Kidney glomerular epithelial cell (primary cell): ENCODE measurements at places on chromosomes 3 and 15.

- no peak for DNase-seq
Measured at GRCh38 chr3:76561494-76562236, 478.2 kb upstream of the ROBO2 start.

DNA sequence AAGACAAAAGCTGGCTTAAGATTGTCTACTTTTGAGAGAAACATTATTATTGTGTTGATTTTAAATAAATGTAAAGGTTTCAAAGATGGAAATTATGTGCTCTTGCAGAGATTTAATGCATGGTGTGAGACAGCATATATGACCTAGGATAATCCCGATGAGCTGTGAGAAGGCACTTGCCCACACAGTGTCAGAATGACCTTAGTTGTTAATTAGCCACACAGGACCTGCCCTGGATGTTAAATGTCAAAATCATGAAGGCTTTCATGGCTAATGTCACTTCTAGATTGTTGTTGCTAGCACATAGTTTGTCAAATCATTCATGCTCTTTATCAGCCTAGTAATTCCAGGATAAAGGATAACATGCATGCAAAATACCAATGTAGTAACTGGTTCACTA, 135.3 kb upstream of the GAP43 start:
- DNase-seq = no peak

- DNase-seq = no peak
Measured at GRCh38 chr15:77181305-77182074, 110.6 kb upstream of the TSPAN3 start.

DNA sequence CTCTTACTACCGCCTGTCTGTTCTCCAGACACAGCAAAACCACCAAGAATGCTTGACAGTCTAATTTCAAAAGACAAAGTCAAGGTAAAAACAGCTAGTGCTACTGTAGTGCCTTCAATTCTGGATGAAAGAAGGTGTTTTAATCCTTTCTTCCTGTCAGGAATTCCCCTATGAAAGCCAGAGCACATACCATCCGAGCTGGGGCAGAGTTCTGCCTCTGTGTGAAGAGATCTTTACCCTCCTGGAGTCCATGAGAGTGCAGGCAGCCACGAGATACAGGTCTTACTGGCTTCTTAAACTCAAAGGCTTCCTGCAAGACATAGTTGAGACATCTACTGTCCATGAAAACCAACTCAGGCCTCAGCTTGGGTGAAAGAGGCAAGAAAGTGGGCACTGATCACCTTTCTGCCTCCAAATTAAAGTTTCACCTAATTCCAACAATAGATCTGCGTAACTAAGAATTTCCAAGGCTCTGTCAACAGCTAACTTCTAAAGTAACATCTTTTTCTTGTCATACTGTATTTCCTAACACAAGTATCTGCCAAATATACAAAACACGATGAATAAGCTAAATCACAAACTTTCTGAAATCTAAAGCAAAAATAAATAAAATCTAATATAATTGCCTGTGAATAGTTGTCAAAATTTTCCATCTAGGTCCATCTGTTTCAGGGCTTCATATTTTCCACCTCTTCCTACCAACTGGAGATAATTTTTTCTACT, 7.5 kb downstream of the CDC25A start:
- DNase-seq = no peak

DNA sequence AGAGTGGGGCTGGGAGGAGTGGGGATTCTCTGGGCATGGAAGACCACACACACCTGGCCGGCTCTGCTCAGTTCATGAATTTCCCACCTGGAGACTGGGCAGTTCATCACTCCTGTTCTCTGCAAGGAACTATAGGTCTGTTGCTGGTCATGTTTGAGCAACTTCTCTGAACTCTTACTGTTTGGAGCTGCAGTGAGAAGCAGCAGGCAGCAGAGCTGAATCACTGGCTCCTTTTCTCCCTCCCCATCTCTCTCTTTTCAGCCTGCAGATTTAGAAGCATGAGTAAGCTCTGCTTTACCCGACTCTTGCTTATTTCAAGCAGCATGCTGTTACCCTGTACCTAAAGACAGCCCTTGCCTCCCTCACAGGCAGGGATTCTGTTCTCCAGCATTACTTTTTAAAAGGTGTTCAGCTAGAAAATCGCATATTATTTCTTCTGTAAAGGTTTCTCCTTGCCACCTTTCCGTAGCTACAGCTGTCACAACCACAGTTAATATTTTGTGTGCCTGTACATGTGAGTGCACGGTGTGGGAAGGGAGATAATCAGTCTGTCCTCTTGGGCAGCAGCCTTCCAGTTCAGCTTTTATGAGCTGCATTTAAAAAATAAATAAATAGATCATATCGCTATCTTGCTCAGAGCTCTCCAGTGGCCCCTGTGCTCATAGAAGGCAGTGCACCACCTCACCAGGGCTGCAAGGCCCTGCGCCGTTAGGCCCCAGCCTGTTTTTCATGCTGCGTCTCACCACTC, 131.6 kb downstream of the CHCHD6 start:
- DNase-seq = peak; percentile 23

GRCh38 chr3:98901119-98901391, 440 bp downstream of the DCBLD2 start:
- no peak for DNase-seq

DNA sequence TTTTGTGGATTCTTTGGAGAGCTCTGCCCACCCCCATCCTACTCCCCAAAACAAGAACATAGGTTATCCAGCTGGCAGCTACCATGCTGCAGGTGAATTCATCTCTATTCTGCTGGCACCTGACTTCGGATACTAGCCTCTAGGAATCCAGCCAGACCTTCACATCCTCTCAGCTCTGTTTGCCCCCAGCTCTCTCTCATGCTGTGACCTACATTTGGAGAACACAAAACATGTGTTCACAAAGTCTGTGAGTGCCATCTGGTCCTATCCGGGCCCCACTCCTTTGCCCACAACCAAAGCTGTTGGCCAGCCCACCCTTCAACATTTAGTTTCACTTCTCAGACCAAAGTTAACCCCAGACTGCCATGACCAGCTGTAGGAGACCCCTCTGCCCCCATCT, 89.4 kb upstream of the C3orf80 start:
- DNase-seq = no peak
